Cerebellar cortex (tissue), 1 donor: ENCODE measurements at places on chromosomes 4 and X.

DNA sequence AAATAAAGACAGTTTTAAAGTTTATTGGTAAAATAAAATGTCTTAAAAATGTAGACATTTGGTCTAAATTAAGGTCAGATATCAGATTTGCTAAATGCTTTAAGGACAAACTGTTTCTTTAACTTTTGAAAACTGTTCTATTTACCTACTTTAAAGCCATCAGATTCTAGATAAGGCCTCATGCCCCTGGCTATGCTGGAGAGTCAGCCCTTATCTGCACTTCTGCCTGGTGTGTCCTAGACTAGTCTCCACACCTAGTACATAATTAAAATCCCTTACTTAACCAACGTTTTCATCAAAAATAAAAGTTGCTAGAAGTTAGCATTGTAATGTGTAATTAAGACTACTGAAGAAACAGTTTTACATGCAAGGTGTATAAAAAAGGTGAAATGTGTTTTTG, 25.6 kb downstream of the HSD17B11 start:
- DNase-seq, result no peak

GRCh38 chr4:19349416-19349815, 902.3 kb upstream of the SLIT2 start:
- no peak for DNase-seq

DNA sequence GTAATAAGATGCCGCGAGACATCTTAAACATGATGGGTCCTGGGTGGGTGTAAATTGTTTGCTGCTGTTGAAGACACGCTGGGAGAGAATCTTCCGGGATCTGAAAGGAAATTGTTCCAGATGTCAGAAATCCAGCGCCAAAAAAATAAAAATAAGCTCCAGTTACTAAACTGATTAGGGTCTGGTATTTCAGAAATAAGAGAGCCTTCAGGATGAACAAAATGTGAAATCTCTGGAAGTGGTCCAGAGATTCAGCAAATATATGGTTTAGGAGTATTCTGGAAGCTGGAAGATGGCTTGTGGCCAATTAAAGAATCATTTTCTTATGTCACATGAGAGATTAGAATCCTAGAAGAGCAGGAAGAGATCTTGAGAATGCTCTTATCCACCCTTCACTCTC, 75.8 kb upstream of the NHS start:
- no peak for DNase-seq

GRCh38 chrX:78064152-78064551, 39.9 kb upstream of the PGK1 start:
- DNase-seq, result no peak

DNA sequence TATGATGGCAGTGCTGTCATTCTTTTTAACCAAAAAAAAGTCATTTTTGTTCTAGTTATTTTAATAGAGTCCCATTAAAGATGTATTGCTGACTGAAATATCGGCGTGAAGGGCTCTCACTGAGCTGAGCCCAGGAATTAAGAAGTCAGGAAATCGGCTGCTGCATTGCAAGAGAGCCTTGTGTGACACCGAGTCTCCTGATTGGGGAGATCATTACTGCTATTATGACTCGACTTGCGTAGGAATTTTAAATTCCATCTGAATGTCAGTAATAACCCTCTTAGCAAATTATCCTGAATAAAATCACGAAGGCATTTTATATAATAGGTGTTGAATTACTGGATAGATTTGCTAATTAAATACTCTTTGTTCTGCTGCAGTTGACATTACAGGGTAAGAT, 111.5 kb downstream of the POLA1 start:
- DNase-seq, result no peak
